ENCODE measurements at places on chromosomes 1 and 21.

DNA sequence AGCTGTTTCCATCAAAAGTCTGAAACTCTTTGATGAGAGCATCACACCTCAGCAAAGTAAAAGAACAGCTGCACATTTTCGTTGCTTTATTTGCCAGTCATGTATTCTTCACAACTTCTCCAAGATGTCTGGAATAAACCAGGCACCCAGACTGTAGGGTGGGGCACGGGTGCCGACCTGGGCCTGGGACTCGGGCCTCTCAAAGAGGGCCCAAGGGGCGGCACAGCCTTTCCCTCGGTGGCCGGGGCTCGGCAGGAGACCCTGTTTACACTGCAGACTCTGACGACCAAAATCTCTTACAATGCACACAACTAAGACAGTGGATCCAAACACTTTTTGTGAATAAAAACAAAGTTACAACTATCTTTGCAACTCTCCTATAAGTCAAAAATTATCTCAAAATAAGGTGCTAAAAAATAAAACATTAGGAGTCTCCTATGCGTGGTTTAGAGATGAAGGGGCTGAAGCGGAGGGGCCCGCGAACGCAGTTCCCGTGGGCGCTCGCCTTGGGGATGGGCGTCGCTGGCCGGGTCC lies 696 bp downstream of the LSS start:
- no peak for DNase-seq

DNA sequence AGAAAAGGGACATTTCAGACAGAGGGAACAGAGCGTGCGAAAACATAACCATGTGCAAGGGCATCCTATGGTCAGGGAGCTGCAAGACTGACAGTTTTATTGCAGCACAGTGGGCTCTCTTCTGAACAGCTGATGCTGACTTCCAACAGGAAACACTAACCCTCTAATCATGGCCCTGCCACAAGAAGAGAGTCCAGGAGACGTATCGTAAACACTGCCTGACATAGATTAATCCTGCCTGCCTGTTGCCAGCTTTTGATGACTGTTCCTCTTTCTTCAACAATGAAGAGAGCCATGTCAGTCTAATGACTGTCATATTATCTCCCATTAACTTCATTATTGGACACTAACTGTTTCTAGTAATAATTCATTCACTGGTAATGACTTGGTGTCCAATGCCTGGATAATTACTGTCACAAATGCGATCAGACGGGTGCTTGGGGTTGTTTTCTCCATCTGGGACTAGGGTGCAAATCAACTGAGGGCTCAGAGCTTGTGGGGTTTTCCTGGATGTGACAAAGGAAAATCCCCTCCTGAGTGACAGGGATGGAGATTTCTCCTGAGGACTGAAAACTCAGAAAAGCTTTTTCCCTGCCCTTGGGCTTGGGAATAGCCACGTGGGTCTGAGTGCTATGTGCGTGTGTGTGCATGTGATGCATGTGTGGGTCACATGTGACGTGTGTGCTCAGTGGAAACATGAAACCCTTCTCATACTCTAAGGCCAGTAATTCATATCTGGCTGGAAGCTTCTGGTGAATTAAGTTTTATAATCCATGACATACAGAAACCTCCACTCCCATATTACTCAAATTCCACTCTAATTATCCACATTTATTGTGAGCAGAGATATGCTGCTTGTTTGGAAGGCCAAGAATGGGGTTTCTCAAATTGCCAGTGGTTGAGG lies 144.0 kb upstream of the PLXNA2 start:
- DNase-seq, result peak; percentile 15

GRCh38 chr21:44314561-44314960 lies 14.7 kb downstream of the PFKL start:
- DNase-seq, result no peak

- no peak for DNase-seq
These were observed 142.9 kb upstream of the COL6A1 start for GRCh38 chr21:45838634-45839033.

- DNase-seq, result no peak
These were observed 1.2 kb downstream of the ARHGEF2 start for GRCh38 chr1:155976913-155977689.

DNA sequence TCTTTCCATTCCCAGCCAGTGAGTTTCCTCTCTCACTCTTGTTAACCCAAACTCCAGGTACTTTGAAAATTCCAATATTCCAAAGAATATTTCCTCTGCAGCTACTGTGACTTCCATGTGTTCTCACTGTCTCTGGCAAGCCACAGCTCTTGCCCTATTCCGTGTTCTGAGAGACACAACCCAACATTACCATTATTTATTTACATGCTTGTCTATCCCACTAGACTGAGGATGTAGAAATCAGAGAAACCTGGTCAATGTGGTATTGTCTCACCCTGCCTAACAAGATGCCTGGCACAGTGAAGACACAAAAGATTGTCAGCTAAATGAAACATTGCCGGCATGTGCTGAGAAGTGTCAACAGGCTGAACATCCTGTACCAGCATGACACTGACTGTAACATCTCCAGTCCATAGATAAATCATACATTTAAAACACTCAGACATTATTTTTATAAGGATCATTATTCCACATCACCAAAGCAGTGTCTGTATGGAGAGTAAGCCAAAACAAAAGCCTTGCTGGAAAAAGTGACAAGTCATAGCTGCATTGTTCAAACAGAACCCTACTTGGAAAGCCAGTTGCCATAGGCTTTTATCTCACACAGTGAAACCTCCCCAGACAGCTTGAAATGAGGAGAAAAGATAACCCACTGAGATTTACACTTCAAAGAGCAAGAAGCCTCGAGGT lies 72.3 kb downstream of the SIPA1L2 start:
- DNase-seq, result no peak

GRCh38 chr1:9093581-9093980 lies 24.1 kb upstream of the SLC2A5 start:
- DNase-seq, result no peak

- DNase-seq, result no peak
These were observed 4.5 kb downstream of the CDKN2C start for GRCh38 chr1:50974618-50974935.

- no peak for DNase-seq
These were observed 45.9 kb upstream of the SAMD13 start for GRCh38 chr1:84255582-84255981.

DNA sequence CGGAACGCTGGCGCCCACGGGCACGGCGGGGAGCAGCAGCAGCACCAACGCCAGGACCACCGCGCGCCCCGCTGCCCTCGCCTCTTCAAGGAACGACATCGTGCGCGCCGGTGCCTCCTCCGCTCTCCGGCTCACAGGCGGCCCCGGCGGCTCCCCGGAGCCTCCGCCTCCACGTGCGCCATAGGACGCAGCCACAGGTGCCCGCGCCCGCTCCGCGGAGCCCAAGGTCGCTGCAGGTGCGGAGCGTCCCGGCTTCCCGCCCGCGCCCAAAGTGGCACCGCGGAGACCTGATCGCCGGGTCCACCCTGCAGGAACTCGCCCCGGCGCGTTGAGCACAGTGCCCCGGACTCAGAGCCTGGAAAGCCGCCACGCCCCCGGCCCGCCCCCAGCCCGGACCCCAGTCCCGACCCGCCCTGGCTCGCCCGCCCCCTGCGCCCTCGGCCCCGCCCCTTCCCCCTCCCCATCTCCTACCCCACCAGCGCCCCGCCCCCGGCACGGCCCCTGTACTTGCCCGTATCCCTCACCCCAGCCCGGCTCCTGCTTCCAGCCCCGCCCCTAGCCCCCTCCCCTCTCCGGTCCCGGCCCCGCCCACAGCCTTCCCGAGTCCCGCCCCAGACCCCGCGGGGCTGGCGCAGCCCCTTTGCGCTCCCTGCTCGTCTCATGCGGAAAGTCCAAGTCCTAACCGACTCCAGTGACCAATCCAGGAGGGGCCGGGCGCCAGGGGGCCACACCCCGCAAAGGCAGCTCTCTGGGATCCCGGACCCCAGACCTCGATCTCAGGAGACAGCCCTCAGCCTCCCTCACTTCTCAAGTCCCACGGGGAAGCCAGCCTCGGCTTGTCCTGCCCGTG lies at the start of gene MEGF6:
Gene MEGF6 (minus strand): TSS at position 339 of the 850 bp plus-strand sequence. CDS start 240 bp downstream, at position 99.
- DNase-seq, result peak; percentile 99

GRCh38 chr1:14946684-14947238 lies 206.8 kb upstream of the TMEM51 start:
- no peak for DNase-seq

DNA sequence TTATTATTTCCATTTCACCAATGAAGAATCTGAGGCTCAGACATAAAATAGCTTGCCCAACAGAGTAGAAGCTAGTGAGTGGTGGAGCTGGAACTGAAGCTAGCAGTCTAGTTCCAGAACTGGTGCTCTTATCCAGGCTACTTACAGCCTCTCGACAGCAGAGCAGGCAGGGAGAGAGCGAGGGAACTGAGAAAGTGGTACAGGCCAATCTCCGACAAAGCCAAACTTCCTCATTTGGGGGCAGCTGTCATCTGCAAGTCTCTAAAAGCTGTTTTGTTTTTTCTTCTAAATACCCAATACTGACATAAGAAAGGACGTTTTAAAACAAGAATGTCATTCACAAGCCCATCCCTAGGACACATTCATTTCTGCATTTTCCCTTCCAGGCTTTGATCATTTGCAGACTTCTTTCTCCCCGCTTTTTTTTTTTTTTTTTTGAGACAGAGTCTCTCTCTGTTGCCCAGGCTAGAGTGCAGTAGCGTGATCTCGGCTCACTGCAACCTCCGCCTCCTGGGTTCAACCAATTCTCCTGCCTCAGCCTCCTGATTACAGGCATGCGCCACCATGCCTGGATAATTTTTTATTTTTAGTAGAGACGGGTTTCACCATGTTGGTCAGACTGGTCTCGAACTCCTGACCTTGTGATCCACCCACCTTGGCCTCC lies 20.0 kb downstream of the YIPF1 start:
- no peak for DNase-seq

DNA sequence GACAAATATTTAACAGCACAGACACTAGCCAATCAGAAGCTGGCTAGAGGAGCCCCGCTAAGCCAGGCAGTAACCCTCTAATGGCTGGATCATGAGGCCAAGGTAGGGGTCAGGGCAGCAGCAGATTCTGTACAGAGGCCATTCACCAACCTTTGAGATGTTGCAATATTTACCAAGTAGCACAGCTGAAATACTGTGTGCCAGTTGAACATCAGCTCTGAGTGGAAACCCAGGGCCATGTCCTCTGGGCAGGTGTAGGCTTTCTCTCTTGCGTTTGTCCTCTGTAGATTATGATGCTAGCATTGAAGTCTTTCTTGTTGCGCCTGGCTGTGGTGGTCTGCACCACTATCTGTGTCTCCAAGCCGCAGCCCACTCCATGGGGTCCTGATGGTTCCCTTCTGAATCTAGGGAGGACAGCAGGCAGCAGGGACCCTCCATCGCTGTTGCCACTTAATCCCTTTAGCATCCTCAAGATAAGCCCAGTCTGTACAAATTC lies 2.5 kb upstream of the COG2 start:
- no peak for DNase-seq

DNA sequence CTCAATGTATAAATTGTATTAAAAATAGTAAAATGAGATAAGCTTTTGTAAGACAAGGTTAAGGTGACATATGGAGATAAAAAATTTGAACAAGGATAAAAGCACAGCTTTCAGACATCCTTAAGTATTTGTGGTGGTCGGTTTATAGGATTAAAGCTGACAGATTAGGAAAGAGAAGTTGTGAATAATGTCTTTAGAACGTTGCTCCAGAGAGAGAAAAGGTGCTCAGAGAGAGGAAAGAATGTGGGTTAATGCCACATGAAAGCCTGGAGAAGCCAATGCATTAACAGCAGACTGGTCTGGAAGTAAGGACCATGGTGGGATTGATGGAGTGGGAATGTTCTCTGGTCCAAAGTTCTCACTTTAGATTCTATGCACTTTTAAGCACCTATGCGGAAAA lies 44.8 kb downstream of the ATP6V1G3 start:
- DNase-seq, result no peak

DNA sequence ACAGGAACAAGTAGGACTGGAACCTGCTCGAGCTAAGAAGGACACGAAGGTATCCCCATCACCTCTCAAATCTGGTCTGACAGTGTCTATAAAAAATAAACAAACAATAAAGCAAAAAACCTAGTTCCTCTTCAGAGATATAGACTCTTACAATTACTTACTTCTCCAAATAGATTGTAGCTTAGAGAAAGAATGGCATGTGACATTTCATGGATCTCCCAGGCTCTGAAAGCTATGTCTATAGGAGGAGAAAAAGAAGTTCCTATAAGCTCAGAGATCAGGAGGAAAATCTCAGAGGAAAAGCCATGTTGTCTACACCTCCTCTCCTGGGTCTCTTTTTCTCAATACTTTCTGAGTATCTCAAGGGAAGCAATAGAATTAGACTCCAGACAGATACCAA lies 12.3 kb upstream of the OR10J5 start:
- no peak for DNase-seq
